ENCODE measurements at places on chromosomes 16 and 17.
A peak's percentile ranks its signal among the peaks of the same experiment; 100 is the strongest.

DNA sequence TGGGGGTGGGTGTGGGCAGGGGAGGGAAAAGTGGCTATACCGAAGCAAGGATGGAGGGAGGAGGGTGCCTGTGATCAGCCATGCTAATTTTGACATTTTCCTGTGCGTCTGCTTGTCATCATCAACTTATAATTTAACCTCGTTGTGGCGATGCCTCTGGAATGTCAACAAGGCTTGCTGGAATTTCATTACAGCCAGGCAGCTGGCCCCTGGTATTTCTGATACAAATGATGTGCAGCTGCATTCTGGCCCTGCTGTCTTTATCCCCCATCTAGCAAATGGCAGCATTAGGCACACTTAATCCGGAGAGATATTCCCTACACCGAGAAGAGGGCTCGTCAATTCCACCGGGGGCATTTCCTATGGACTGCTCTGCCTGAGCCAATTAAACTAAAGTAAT is 278.3 kb upstream of the CCL2 start:
- DNase-seq, result no peak

DNA sequence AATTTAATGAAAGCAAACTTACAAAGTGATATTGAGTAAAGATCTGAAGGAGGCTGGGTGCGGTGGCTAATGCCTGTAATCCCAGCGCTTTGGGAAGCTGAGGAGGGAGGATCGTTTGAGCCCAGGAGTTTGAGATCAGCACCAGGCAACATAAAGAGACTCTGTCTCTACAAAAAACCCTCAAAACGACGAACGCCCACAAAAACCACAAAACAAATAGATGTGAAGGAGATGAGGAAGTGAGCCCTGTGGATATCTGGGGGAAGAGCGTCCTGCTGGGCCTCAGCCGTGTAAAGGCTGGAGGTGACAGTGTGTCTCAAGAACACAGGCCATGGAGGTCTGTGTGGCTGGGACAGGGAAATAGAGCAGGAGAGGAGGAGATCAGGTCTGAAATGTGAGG is 68.8 kb downstream of the ITFG1 start:
- DNase-seq, result no peak

- DNase-seq, result no peak
These were observed 151.5 kb upstream of the GOT2 start for GRCh38 chr16:58885528-58886170.

GRCh38 chr17:62101515-62101914 is 36.4 kb upstream of the MED13 start:
- DNase-seq, result no peak

GRCh38 chr16:26120729-26121128 is 429.0 kb downstream of the HS3ST4 start:
- no peak for DNase-seq

DNA sequence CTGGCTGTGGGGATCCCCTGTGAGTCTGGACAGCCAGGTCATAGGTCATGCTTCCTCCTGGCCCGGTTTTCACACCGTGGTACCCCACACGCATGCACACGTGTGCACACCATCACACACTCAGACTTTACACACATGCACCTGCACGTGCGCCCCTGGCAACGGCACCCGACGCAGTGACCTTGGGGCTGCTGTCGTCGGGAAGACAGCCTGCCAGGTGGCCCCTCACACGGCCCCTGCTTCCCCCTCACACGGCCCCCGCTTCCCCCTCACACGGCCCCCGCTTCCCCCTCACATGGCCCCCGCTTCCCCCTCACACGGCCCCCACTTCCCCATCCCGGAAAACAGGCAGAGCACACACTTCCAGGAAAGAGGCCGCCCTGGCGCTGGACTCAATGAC is 45.1 kb downstream of the CBFA2T3 start:
- DNase-seq, result no peak

DNA sequence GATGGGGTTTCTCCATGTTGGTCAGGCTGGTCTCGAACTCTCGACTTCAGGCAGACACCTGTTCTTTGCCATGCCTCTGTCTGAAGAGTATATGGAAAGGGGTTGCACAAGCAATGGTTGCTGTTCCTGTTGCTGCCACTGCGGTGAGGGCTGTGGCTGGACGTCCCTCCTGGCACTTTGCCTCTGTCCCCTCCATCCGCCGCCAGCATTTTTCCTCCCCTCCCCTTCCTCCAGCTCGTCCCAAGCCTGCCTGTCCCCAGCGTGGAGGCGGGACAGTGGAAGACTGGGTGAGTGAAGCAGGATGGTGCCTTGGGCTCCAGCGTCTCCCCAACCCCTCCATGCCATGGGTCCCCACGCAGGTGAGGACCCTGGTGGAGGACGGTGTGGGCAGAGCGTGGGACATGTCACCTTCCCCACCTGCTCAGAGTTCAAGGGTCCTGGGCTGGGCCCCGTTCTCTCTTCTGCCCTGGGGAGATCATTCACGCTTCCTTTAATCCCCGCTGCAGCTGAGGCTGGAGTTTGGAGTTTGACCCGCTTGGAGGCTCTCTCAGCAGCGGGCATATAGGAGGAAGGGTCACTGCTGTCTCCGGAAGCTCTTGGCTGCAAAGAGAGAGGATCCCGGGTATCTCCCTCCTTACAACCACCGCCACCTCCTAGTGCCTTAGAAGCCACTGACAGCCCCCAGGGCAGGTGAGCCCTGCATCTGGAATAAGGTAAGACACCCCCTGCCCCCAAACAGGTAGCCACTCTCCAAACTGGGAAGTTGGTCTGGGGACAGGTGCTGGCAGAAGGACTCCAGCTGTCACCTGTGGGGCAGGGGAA is at the start of gene SLC5A11:
SLC5A11 (plus strand) TSS at position 238 of the 822 bp plus-strand sequence. CDS start 12,681 bp downstream, outside the sequence.
- DNase-seq, result no peak

DNA sequence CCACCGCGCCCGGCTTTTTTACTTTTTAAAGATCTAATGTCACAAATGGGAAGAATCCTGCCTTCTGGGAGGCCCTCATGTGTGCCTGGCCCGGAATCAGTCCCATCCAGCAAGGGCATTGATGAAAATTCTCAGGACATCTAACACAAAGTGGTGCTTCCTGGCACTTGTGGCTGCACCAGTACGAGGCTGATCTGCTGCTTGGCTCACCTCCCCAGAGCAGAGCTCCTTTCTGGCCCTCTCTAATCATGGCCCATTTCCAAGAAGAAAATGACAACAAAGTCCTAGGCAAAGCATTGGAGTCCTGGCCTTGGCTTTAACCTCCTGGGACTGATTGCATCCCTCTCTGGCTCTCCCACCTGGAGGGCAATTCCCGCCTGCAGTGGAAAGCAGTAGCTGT is 50.7 kb upstream of the SIAH1 start:
- no peak for DNase-seq

- DNase-seq, result no peak
These were observed 184.9 kb downstream of the SEC14L1 start for GRCh38 chr17:77325577-77326075.

GRCh38 chr16:30904114-30904780 is 7.8 kb downstream of the CTF1 start:
- DNase-seq, result no peak

- DNase-seq, result no peak
These were observed 123.1 kb downstream of the CA10 start for GRCh38 chr17:52035336-52035915.

DNA sequence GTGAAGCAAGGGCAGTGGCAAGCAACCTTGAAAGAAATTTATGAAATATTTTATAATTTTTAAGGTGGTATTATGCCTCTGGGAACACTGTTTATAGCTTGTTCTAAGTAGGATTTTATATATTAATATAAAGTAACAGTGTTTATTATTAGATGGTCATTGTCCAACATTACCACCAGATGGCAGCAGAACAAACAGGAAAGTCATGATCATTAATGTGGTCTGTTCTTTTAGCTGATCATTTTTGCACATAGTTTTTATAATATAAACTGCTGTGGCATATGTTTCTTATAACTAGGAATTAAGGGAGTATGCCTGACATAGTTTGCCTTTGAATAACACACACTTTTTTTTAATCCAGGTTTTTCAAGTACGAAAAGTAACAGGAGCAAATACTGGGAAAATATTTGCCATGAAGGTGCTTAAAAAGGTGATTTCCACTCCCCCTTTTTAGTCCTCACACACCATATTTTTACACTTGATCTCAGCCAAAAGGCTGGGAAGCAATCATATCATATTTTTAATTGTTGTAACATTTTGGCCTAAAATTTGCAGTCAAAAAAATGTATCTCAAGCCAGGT is 21.4 kb downstream of the RPS6KB1 start:
- peak; percentile 17 for DNase-seq

GRCh38 chr17:7136266-7136877 is 21.8 kb upstream of the ASGR2 start:
- DNase-seq, result peak; percentile 76

DNA sequence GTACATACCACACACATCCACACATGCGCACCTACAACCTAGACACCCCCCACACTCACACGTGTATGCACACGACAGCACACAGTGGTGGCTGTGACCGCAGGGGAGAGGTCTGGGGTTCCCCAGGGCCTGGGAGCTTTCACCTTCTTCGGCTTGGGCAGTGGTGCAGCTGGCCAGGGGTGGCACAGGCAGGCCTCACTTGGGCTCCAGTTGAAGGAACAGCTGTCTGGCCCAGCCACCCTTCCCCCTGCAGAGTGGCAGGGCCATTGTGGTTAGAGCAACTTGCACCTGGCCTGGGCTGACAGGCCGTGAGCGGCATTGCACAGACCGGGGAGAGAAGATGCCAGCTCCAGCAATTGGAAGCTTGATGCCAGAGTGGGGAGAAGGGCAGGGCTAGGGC is 114.5 kb upstream of the GSE1 start:
- no peak for DNase-seq

- no peak for DNase-seq
These were observed 26.7 kb upstream of the TOX3 start for GRCh38 chr16:52573365-52574299.

DNA sequence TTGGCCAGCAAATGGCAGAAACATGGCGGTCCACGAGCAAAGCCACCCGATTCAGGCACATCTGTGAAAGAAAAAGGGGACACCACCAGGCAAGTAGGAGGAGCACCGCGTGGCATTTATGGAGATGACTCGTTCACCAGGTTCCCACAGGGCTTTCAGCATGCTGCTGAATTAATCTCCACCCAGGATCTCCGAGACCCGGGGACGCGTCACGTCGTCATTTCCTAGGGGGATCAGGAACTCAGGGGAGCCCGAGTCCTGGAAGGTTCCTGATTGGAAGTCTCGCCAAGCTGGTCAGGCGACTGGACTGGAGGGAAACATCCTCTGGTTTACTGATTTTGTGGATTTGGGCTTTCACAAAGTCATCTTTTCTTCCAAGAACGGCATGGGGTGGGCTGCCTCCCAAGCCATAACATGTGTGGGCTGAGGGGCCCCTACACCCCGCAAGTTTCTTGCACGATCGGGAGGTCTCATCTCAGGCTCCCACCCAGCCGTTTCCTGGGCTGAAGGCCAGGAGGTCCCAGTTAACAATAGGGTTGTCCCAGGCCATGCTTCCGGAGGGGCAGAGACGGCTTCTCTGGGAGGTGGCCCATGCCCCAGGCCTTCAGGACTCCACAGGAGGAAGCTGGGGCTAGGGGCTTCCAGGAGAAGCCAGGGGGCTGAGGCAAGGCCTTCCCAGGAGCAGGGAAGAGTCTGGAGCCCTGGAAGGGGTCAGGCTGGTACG is 645 bp downstream of the DNAH17 start:
- no peak for DNase-seq

- no peak for DNase-seq
These were observed 12.4 kb downstream of the NEUROD2 start for GRCh38 chr17:39595294-39595693.

GRCh38 chr16:66562986-66563385 is 3.3 kb upstream of the CMTM1 start:
- no peak for DNase-seq
